Neural progenitor cell (in vitro differentiated cells): ENCODE measurements at places on chromosomes 4 and X. TPM values are rescaled to one million over a fixed set of nuclear protein-coding genes. Genes with fewer than 3 reads are reported as not detected.

The SPIN2A gene
- total RNA-seq = 0.26 and 0.99 TPM in 2 replicates

The CLGN gene
- 22.7 and 37.8 TPM in 2 replicates for total RNA-seq

The RBM10 gene
- total RNA-seq = 26.5 and 65.9 TPM in 2 replicates

The MAPK10 gene
- 357 and 383 TPM in 2 replicates for total RNA-seq

The SLC49A3 gene
- total RNA-seq = 1.9 and 3.4 TPM in 2 replicates

The ASB5 gene
- not detected in 2 replicates for total RNA-seq

The PCDH18 gene
- total RNA-seq = 162 and 220 TPM in 2 replicates

The MAGEC2 gene
- total RNA-seq = not detected in 2 replicates

- no peaks in the 10 kb centered on the region for H3K36me3 ChIP-seq
- no peak for DNase-seq
- H3K27me3 ChIP-seq = no peaks in the 10 kb centered on the region
- H3K4me1 ChIP-seq = no peaks in the 10 kb centered on the region
These were observed 147.8 kb downstream of the ARHGAP10 start for GRCh38 chr4:147879676-147880075.

DNA sequence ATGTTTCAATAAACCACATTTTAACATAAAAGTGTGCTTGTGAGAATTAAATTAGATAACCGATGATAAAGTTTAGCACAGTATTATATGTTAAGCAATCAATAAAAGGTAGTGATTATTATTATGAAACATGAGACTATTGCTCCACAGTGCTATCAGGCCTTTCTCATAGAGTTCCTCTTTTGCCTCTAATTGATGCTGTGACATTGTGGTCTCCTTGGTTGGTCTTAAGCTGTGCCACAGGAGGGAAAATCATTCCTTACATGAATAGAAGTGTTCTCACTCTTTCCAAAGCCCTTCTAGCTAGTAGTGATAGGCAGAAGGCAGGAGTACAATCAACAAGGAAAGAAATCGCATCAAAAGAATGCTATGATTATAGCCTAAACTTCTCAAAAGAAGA, 9.2 kb upstream of the PDHA2 start:
- no peak overlapping the region for H3K27ac ChIP-seq
- no peaks in the 10 kb centered on the region for H3K27me3 ChIP-seq
- no peaks in the 10 kb centered on the region for H3K36me3 ChIP-seq

- no peaks in the 10 kb centered on the region for H3K36me3 ChIP-seq
- no peaks in the 10 kb centered on the region for H3K27me3 ChIP-seq
- no peak for DNase-seq
These were observed 146.2 kb upstream of the SH3RF1 start for GRCh38 chr4:169416997-169417396.

- H3K27ac ChIP-seq = no peak overlapping the region
- H3K4me3 ChIP-seq = no peak overlapping the region
- no peaks in the 10 kb centered on the region for H3K27me3 ChIP-seq
- no peaks in the 10 kb centered on the region for H3K36me3 ChIP-seq
- H3K4me1 ChIP-seq = peaks cover 3% of the 10 kb centered on the region
- DNase-seq = no peak
These were observed 67.7 kb downstream of the UGT2A3 start for GRCh38 chr4:68883870-68884269.

GRCh38 chrX:72314881-72315280, 9.2 kb upstream of the CITED1 start:
- H3K27ac ChIP-seq = no peak overlapping the region
- H3K4me3 ChIP-seq = no peak overlapping the region
- no peaks in the 10 kb centered on the region for H3K4me1 ChIP-seq
- no peaks in the 10 kb centered on the region for H3K36me3 ChIP-seq

DNA sequence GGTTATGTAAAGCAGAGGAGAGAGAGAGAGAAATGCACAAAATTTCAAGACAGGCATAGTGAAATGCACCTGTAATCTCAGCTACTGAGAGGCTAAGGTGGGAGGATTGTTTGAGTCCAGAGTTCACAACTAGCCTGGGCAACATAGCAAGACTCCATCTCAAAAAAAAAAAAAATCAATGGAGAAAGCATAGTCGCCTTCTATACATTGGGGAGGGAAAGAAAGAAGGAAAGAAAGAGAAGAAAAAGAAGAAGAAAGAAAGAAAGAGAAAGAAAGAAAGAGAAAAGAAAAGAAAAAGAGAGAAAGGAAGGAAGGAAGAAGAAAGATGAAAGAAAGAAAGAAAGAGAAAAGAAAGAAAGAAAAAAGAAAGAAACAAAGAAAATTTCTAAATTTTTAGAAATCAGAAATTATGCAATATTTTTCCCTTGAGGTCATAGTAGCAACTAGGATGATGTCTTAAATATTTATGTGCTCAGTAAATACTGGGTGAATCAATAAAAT, 53.4 kb downstream of the DKK2 start:
- H3K27ac ChIP-seq = no peak overlapping the region
- no peak overlapping the region for H3K4me3 ChIP-seq
- no peak for DNase-seq
- H3K4me1 ChIP-seq = peaks cover 18% of the 10 kb centered on the region
- H3K36me3 ChIP-seq = no peaks in the 10 kb centered on the region

GRCh38 chr4:177952723-177953122, 510.5 kb upstream of the AGA start:
- no peak for DNase-seq
- H3K27me3 ChIP-seq = no peaks in the 10 kb centered on the region
- no peak overlapping the region for H3K27ac ChIP-seq

DNA sequence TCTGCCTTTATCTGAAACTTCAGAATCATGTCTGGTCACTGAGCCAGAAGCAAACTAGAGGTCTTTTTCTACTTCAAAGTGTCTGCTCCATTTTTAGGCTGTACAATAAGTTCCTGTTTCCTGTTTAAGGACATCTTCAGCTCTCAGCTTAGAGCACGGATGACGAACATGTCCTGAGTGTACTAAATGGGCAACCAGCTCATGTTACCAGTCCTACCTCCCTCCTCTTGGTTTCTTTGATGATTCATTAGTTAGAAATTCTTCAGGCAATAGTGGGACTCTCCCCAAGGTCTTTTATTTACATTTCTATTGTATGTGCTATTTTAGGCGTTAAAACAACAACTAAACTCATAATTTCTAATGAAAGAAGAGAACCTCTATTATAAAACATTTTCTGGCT, 58.0 kb downstream of the ENPEP start:
- H3K27ac ChIP-seq = no peak overlapping the region
- DNase-seq = no peak
- H3K36me3 ChIP-seq = no peaks in the 10 kb centered on the region
- no peaks in the 10 kb centered on the region for H3K27me3 ChIP-seq
- H3K4me3 ChIP-seq = no peak overlapping the region

DNA sequence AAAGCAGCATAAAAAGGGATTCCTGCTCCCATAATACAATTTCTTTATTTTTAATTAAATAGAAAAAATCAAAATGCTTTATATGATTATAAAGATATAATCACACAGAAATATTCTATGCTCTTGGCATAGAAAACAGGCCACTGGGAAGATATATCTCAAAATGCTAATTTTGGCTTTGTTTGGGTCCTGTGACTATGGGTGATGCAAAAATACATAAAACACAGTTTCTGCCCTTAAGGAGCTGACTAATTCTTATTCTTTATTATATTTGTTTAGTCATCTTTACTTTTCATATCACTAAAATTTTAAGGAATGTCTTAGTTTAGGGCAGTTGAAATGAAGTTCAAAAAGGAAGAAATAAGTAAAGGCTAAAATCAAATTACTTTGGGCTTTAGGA, 7.0 kb upstream of the BMP3 start:
- no peak for DNase-seq
- no peaks in the 10 kb centered on the region for H3K36me3 ChIP-seq
- H3K4me3 ChIP-seq = no peak overlapping the region
- H3K4me1 ChIP-seq = no peaks in the 10 kb centered on the region
- H3K27ac ChIP-seq = no peak overlapping the region

- no peaks in the 10 kb centered on the region for H3K4me1 ChIP-seq
- no peaks in the 10 kb centered on the region for H3K27me3 ChIP-seq
- no peak overlapping the region for H3K4me3 ChIP-seq
- H3K36me3 ChIP-seq = no peaks in the 10 kb centered on the region
- no peak overlapping the region for H3K27ac ChIP-seq
- DNase-seq = no peak
These were observed 352.6 kb downstream of the NR3C2 start for GRCh38 chr4:148089624-148090023.

DNA sequence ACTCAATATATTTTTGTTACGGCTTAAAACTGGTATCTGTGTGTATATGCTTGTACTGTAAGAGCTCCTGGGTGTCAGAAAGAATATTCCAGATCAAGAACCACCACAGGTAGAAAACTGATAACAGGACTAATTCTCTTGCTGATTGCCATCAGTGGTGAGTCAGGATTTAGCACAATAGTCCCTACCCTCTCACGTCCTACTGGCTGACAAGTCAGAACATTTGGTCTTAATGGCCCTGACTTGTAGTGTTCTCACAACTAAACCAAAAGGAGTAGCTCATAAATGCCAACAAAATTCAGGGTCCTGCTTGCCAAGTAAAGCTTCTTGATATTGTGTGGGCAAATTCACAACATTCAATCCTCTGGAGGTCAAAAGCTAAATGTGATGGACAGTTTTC, 105.2 kb upstream of the MAB21L2 start:
- no peaks in the 10 kb centered on the region for H3K4me1 ChIP-seq
- no peak for DNase-seq
- H3K36me3 ChIP-seq = no peaks in the 10 kb centered on the region
- no peak overlapping the region for H3K4me3 ChIP-seq
- no peaks in the 10 kb centered on the region for H3K27me3 ChIP-seq

GRCh38 chr4:145697332-145697731, 17.4 kb downstream of the C4orf51 start:
- H3K27ac ChIP-seq = no peak overlapping the region
- DNase-seq = no peak
- no peaks in the 10 kb centered on the region for H3K27me3 ChIP-seq
- H3K4me3 ChIP-seq = no peak overlapping the region
- no peaks in the 10 kb centered on the region for H3K4me1 ChIP-seq

DNA sequence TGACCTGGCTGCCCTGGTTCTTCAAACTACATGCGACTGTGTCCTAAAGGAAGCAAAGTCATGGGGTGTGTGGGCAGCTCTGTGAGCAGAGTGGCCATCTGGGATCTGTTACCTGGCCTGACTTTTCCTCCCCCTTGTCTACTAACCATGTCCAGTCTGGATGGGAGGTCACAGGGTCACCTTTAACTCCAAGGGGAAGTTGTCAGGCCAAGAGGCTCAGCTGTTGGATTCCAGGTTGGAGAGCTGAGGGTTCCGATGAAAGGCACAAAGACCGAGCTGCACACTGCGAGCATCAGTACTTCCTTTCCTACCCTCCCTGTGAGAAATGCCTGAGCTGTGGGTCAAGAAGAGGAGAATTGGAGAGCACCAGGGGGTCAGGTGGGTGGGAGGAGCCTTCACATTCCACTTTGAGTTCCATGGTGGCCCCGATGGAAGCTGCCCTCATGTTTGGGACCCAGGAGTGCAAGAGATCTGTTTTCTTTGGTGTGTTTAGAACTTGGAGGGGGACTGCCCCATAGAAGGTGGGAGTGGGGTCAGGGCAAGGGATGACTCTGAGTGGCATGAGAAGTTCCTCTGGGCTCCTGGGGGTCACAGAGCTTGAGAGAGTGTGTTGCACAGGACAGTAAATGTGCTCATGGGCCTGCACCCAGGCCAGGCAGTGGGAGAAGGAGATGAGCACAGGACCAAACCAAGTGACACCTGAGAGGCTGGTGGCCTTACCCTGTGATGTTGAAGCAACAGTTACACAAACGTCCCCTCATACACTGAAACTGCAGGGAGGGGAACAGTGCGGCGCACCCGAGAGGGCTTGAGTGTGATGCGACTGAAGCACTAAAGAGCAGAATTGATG, 36.2 kb downstream of the RGS12 start:
- no peaks in the 10 kb centered on the region for H3K36me3 ChIP-seq
- H3K4me3 ChIP-seq = no peak overlapping the region
- DNase-seq = no peak
- H3K4me1 ChIP-seq = no peaks in the 10 kb centered on the region

- H3K36me3 ChIP-seq = no peaks in the 10 kb centered on the region
- no peak overlapping the region for H3K4me3 ChIP-seq
- no peak for DNase-seq
- no peaks in the 10 kb centered on the region for H3K27me3 ChIP-seq
- H3K4me1 ChIP-seq = no peaks in the 10 kb centered on the region
These were observed 218.6 kb upstream of the HTR2C start for GRCh38 chrX:114365065-114365834.

DNA sequence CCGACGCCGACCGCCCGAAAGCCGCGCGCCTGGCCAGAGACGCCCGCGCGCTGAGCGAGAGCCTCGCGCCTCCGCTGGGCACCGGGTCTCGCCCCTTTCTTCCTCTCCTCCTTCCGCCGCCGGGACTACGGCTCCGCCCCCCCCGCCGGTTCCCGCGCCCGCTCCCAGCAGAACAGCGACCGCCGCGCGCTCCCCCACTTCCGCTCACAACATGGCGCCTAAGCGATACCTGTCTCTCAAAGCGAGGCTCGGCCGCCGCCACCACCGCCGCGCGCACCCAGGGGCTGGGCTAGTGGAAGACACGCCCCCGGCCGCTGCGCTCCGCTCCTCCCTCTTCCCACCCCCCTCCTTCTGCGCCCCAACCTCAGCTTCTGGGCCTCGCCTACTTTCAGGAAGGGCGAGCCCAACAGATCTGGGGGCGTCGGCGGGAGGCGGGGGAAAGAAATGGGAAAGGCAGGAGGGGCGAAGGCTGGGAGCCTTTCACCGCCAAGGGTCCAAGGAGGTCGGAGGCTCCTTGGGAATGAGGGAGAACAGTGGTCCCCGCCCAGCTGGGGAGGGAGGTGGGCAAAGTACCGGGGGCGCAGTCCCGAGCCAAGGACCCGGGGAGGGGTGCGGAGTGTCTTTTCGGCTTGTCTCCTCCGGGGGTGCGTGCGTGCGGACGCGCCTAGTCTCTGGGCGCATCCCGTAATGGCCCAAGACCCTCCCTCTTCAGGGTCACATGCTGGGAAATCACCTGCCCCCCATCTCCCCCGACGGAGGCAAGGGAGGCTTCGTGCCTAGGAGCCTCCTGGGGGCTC, at the start of gene RPS6KA3:
Gene RPS6KA3, minus strand, starts transcription at position 100 of the 797 bp plus-strand sequence. CDS start 277 bp downstream, outside the sequence.
- peak within 1 kb of the TSS; percentile 77 for H3K4me3 ChIP-seq
- no peaks in the 10 kb centered on the region for H3K36me3 ChIP-seq
- H3K27me3 ChIP-seq = peaks cover 42% of the 10 kb centered on the region

GRCh38 chr4:184873054-184873453, 47.3 kb upstream of the ACSL1 start:
- no peak overlapping the region for H3K27ac ChIP-seq
- no peaks in the 10 kb centered on the region for H3K27me3 ChIP-seq
- no peaks in the 10 kb centered on the region for H3K36me3 ChIP-seq
- no peaks in the 10 kb centered on the region for H3K4me1 ChIP-seq

- H3K4me1 ChIP-seq = no peaks in the 10 kb centered on the region
- no peak for DNase-seq
- no peaks in the 10 kb centered on the region for H3K27me3 ChIP-seq
- H3K27ac ChIP-seq = no peak overlapping the region
These were observed 311.6 kb downstream of the FAM133A start for GRCh38 chrX:93985344-93986307.
